ENCODE measurements at places on chromosomes 3 and 15.

GRCh38 chr15:99763827-99764226 is 30.6 kb upstream of the LYSMD4 start:
- DNase-seq: no peak

DNA sequence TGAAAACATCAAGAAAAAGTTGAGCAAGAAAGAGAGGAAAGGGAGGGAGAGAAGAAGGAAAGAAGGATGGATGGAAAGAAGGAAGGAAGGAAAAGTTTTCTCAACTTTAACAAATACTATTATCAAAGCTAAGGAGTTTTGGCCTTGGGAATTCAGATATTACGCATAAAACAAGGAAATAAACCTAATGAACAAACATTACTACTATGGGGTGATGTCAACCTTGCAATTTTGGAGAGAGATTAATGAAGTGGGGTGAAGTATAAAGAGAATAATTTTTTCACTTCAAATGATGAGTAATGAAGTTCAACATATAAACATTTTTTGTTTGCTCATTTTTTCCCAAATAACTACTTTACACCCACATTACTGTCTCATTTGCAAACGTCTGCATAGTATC is 55.2 kb downstream of the SFMBT1 start:
- DNase-seq: no peak

GRCh38 chr15:60766391-60767128 is 287.6 kb upstream of the ICE2 start:
- no peak for DNase-seq

GRCh38 chr3:177109688-177110330 is 87.5 kb downstream of the TBL1XR1 start:
- no peak for DNase-seq

GRCh38 chr3:125316246-125316645 is 58.9 kb downstream of the ZNF148 start:
- no peak for DNase-seq

Data from stimulated activated CD4-positive, alpha-beta T cell treated with anti-CD3 and anti-CD28 coated beads, Interleukin-2, amount 100 ng/mL, for 24 hours (primary cell).